Iris pigment epithelial cell (primary cell): ENCODE measurements at places on chromosomes 7 and 10.

DNA sequence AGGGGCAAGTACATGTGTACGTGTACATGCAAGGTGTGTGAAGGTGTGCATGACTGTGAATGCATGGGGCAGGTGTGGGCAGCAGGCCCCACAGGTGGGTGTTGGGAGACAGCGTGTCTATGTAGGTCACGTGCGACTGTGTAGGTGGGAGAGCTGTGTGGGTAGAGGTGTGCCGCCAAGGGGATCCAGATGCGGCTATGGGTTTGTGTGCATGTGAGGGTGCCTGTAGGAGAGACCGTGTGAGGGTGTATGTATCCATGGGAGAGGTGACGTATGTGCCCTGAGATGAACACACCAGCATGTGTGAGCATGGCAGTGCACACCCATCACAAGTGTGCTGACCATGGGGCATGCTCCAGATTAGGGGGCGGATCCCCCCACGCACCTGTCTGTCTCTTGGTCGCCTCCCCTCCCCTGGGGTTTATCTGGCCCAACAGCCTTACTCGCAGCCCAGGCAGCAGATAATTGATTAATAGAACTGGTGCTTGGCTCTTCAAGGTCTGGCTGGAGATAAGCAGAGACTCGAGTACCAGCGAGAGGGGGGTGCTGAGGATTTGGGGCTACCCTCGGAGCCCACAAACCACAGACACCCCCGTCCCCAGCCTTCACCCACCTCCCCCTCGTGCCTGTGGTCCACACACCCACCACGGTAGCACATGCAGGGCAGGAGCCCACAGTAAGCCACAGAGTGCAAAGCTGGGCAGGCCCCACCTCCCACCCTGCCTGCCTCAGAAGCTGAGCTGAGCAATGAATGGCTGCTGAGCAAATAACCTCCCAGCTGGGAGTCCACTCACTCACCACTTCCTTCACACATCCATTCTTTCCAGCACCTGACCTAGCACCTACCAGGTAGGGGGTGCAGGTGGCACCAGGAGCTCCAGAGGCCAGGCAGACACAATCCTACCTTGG, 41.4 kb upstream of the ZMIZ1 start:
- no peak for DNase-seq

DNA sequence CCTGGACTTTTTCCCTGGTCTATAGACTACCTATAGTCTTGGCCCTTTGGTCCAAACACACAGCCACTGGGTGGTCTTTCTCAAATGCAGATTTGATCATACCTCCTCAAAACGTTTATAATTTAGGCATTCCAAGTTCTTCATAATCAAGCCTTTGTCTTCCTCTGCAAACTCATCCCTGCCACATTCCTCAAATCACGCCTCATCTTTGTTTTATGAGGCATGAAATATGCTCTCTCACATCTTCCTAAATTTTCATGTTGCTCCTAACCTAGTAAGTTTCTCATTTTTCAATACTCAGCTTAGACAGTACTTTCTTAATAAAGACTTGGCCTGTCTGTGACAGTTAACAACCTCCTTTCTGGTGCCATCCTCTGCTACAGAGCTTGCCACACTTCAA, 10.9 kb upstream of the HERC4 start:
- DNase-seq, result no peak

DNA sequence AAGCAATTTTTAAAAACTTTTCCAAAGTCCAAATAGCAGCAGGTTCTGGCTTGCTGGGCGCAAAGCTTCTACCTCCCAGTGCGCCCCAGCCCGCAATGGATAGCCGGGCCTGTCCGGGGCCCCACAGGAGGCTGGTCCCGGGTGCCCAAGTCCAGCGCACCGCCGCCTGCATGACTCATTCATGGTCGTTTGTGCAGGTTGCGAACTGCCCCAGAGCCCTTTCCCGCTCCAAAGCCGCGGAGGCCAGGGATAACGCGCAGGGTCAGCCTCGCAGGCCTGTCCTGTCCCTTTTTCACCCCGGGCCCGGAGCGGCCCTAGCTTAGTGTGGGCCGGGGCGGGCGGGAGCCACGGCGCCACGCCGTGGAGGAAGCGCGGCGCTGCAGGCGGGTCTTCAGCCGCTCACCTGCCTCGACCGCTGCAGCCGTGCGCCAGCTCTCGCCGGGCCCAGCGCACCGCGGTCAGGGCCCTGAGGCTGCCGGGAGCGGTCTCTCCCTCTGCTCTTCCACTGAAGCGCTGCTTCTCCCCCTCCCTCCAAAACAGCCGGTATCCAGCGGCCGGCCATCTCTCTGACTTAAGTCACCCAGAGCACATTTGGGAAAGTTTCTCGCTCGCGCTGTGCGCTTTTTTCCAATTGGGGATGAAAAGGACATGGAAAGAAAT, 1.7 kb upstream of the EGR2 start:
- DNase-seq, result peak; percentile 70

GRCh38 chr7:116970238-116970910, 17.1 kb downstream of the ST7 start:
- DNase-seq, result no peak

- no peak for DNase-seq
Measured at GRCh38 chr7:30829471-30829870, 58.3 kb downstream of the MINDY4 start.

GRCh38 chr7:83798489-83798888, 149.6 kb upstream of the SEMA3E start:
- DNase-seq, result no peak

DNA sequence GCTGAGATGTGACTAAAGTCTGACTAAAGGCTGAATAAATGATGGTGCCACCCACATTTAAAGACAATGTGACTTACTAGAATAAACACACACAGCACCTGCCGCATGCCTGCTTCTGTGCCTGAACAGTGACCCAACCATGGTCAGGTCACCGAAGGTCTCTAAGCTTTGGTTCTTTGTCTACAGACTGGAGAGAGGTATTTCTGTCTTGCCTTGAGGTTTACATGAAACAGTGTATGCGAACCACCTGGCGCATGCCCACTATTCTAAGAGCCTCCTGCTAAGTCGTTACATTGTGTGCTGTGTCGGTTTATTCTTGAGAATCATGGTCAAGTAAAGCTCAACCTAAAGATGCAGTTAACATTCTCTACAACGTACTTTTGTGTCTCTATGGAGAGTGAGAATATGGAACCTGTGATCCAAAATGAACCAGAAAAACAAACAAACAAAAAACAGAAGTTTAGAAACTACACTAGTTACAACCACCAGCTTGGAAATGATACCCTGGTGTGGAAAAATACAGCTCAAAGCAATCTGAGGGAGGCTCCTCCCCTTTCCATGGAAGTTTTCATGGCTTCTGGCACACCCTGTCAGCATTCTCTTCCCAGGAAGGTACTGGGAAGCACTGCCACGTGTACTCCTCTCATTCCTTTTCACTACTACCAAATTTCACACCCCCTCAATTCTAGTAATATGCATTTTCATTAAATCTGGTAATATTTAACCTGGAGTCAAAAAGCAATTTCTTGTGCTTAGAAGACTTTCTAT, 40.0 kb downstream of the VOPP1 start:
- DNase-seq, result no peak

- peak; percentile 81 for DNase-seq
Measured at GRCh38 chr10:60032723-60033122, 126.4 kb upstream of the CCDC6 start.

DNA sequence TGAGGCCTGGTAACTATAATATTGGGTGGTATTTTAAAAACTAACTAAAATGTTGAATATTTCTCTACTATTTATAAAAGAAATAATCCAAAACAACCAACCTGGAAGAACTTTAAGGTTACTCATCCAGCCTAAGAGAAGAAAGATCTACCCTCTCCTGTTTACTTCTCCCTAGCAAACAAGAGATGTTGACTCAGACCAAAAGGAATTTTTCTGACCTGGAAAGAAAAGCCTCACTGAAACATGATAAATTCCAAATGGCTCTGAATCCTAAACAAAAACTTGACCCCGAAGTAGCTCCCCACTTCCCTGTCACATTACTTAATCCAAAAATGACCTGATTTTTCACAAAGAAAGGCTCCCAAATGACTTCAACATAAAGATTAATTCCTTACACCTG, 101.2 kb downstream of the PARD3 start:
- DNase-seq, result peak; percentile 65

DNA sequence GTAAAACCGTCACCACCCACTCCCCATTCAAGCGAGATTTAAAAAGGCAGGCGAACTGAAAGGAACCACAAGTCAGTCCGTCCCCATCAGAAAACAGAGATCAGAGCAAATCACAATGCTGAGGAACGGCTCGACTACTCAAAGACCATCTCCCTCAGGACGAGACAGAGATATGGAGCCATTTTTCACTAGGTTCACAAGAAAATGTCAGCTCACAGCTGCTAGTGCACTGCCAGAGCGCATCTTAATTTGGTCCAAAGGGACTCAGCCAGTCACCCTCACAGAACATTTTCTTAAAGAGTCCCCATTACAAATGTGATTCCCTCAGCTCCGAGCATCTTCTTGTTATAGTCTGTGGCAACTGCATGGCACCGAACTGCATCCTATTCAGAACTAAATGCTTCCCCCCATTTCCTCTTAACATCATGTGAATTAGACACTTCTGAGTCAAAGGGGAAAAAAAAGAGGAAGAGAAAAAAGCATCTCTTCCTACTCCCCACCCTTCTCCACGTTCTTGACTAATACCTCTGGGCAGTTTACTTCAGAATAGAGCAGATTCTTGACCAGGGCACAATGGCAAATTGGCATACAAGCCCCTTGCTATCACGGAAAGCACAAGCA, 683.9 kb downstream of the MAGI2 start:
- no peak for DNase-seq

DNA sequence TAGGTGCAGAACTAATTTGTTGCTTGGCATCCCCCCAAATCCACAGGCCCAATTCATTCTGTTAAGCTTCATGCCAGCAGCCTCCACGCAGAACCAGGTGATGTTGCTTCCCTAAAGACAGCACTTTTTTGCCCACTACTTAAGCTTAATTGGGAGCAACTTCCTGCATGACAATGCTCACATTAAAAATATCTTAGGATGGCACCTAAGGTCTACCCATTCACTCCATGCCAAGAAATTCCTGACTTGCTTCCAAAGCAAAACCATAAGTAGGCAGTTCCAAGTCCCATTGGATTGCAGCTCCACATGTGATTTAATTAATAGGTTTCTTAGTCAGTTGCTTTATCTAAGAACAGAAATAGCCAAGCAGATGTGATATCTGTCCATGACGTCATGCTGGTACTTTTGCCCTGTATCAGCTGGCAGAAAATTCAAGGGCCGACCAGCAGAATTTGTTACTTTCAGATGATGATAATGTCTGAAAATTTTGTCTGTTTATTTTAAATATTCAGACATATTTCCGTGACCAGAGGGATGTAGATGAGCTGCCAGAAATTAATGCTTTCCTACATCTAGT, 325.5 kb downstream of the LHFPL3 start:
- DNase-seq, result no peak

DNA sequence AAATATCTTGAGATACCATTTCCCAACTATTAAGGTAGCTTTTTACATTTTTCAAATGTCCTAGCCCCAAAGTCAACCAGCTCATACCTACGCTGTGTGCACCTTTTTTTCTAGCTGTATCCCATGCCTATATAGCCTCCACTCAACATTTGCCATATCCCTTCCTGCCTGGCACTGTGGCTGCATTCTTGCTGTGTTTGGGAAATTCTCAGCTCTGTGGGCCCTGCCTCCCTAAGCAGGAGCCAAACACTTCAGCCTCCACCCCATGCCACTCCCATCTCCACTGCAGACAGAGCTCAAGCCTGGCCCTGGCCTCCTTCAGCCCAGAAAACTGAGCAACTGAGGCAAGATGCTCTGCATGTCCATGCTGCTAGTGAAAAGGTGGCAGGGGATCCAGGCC, 141.3 kb downstream of the RAB11FIP2 start:
- no peak for DNase-seq

DNA sequence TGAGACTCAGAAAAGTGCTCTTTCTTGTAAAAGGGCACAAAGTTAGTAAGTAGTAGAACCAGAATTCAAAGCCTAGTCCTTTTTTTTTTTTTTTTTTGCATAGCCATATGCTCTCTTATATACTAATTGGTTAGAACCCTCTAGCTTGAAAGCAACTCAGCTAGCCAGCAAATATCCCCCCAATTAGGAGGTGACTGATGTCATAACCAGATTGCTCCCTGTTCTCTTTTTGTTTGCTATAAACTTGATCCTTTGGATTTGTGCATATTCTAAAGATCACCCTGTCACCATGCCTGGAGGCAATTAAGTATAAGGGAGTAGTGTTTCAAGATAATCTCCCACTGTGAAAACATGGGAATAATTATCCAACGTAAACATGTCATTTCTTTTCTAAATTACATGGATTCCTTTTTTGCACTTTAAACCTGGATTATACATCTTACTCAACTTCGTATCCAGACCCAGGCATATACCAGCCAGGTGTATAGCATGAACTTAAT, 963.4 kb downstream of the CNTNAP2 start:
- no peak for DNase-seq

- DNase-seq, result no peak
Measured at GRCh38 chr10:6492896-6493295, 87.2 kb downstream of the PRKCQ start.

- no peak for DNase-seq
Measured at GRCh38 chr7:54921116-54921515, 97.7 kb upstream of the EGFR start.

DNA sequence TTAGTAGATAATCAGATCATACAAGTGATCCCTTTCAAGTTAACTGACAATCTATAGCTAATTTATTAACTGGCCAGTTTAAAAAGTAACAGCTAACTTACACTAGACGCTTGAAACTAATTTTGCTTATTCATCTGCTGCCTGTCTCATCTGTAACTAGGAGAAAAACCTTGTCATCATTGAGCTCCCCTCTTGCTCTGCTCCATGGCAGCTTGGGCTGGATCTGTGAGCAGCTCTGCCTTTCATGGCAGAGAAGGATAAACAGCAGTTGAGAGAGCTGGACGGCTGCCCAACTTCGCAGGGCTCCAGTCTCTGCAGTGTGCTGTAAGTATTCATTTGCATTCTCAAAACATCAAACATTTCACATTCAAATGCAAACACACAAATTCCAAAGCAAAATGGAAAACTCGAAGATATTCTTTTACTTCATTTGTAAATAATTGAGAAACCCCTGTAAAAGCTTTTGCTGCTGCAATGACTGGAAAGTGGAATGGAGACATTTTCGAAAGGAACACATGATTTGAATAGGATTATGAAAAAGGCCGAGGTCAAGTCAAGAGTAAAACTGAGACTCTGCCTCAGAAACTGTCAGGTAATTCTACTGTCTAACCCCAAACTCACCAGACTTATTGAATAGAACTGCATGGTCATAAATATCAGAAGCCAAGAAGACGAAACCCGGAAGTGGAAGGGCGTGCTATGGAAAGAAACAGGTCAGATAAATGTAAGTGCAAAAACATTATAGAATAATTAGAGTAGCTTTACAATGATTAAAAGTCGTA, 17.6 kb downstream of the SLC35B4 start:
- peak; percentile 68 for DNase-seq

DNA sequence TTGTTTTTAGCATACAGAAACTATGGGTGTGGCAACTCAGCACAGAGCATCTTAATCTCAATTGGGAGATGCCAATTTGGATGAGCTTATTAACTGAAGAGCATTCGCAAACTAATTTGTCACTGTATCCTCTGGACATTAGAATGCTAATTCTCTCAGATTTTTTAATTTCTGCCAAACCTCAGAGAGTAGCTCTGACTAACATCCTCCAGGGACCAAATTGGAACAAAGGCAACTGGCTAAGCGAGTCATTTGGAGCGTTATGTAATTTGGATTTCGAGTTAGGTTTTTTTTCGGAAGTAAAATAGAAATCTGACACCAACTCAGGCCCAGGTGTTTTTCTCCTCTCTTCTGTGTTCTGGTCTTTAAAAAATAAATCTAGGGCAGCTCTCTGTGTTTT, 201.9 kb downstream of the BMPER start:
- peak; percentile 31 for DNase-seq

- no peak for DNase-seq
Measured at GRCh38 chr7:51000956-51001355, 218.3 kb upstream of the GRB10 start.
